Stimulated activated CD4-positive, alpha-beta T cell treated with anti-CD3 and anti-CD28 coated beads, TNF-alpha, amount 100 ng/mL, for 48 hours (primary cell): ENCODE measurements at places on chromosomes 5 and 9.

- DNase-seq, result no peak
Measured at GRCh38 chr5:38290028-38290653, 31.8 kb downstream of the EGFLAM start.

DNA sequence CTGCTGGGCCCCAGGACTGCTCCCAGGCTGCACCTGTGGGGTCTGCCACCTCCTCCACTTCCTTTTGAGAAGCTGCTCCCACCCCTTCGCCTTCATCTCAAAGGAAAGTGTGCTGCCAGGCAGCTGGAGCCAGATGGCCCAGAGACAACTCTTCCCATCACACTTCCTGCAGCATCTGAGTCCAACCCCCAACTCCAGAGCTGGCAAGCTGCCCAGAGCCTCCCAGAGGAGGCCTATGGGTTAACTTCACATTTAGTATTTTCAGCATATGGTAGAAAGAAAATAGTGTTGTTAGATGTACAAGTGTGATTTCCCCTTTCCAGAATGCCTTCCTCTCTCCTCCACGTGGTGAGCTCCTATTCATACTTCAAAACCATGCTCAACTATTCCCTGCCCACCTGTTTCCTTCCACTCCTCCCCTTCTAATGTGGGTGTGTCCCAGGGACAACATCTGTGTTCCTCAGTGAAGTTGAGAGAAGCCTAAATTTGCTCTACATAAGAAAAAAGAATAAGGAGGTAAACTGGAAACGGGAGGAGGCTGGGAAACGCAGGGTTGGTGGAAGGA, 38.6 kb upstream of the KCNMB1 start:
- no peak for DNase-seq

GRCh38 chr9:21788752-21789151, 13.7 kb upstream of the MTAP start:
- DNase-seq, result no peak

- DNase-seq, result no peak
Measured at GRCh38 chr9:13929013-13929412, 384.9 kb downstream of the NFIB start.

GRCh38 chr9:95225076-95225725, 92.3 kb downstream of the FANCC start:
- no peak for DNase-seq

- no peak for DNase-seq
Measured at GRCh38 chr9:110282018-110282738, 25.9 kb upstream of the TXN start.

- peak; percentile 57 for DNase-seq
Measured at GRCh38 chr5:180315762-180316212, 23.9 kb upstream of the MAPK9 start.

DNA sequence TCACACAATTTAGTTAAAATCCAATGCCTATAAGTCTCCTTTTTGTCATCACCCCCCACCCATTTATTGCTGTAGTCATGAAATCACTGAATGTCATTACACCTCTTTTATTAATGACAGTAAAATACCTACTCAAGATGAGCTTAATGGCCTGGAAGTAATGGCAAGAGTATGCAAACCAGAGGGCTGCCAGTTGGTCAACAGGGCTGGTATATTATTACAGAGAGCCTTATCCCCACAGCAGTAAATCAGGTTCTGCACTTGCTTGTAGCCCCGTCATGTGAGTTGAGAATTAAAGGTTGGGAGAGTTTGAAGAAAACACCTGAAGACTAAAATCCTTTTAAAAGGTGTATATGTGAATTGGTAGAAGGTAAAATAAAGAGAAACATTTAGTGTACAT, 372.4 kb downstream of the MAT2B start:
- no peak for DNase-seq

GRCh38 chr5:83636156-83636555, 84.5 kb downstream of the HAPLN1 start:
- no peak for DNase-seq

DNA sequence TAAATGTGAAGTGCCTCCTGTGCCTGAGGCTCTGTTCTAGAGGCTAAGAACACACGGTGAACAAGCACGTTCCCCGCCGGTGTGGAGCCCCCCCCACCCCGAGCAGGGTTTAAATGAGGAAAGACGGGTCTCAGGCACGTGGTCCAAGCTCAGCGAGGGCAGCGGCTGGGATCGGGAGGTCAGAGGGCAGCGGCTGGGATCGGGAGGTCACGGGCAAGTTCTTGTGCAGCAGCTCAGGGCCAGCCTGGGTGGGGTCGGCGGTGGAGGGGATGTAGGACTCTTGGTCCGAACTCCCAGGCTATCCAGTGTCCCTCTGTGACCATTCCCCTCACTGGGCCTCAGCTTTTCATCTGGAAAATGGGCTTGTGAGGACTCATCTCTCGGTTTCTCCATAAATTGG, 2.7 kb upstream of the GBGT1 start:
- DNase-seq, result no peak

GRCh38 chr5:32210151-32210550, 36.0 kb upstream of the GOLPH3 start:
- DNase-seq, result no peak

DNA sequence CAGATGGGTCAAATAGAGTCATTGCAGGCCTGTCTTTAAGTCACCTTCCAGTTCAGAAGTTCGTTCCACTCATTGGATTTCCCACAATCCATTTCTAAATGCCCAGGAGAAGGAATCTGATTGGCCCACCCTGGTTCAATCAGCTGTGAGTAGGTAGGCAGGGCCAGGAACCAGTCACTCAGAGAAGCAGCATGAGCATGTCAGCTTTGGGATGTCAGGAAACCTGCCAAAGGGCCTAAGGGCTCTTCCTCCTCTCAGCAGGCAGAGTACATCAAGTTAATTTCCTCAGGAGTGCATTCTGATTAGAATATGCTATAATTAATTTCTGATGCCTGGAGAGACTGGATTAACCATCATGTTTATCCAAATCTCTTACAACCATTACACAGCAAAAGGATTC, 412.9 kb upstream of the CCNH start:
- no peak for DNase-seq

DNA sequence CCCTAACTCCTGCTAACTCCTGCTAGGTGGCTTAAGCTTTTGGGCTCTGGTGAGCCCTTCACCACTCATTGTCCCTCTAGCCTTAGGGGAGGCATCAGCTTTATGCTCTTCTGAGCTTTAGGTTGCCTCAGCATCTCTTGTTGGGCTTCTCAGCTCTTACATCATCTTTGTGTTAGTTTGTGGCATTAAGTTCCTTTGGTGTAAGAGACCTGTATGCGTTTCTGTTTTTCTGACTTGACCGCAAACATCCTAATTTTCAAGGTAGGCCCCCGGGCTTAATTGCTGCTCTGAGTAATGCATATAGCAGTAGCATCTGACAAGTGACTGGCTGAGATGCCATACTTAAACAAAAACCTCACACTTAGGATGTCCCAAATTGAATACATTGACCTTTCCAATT, 287.8 kb upstream of the TUT7 start:
- DNase-seq, result no peak

GRCh38 chr9:71920456-71921189, 9.2 kb downstream of the C9orf85 start:
- DNase-seq, result no peak

DNA sequence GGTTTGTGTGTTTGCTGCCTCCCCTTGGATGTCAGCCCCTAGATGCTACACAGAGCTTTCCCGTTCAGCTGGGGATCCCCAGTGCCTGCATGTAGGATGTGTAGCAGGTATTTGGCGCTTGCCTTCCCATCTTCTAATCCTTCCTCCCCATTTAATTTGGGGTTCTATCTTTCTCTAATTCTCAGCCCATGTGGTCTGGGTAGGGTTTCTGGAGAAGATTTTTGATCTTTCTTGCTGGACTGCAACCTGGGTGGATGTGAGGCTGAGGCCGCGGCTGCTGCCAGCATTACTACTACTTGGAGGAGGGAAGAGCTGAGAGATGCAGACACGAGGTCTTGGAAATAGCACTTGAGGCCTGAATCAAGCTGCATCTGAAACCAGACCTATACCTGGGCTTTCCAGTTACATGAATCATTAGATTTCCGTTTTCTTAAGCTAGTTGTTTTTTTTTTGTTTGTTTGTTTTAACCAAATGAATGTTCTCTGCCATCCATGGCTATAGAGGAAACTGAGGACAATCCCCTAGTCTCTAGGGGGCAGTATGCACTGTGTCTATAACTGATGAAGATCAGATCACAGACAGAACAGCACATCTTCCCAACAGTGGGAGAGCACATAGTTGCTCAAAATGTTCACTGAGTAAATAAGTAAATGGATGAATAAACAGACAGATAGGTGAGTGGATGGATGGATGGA, 178.6 kb downstream of the FGF18 start:
- DNase-seq, result no peak

DNA sequence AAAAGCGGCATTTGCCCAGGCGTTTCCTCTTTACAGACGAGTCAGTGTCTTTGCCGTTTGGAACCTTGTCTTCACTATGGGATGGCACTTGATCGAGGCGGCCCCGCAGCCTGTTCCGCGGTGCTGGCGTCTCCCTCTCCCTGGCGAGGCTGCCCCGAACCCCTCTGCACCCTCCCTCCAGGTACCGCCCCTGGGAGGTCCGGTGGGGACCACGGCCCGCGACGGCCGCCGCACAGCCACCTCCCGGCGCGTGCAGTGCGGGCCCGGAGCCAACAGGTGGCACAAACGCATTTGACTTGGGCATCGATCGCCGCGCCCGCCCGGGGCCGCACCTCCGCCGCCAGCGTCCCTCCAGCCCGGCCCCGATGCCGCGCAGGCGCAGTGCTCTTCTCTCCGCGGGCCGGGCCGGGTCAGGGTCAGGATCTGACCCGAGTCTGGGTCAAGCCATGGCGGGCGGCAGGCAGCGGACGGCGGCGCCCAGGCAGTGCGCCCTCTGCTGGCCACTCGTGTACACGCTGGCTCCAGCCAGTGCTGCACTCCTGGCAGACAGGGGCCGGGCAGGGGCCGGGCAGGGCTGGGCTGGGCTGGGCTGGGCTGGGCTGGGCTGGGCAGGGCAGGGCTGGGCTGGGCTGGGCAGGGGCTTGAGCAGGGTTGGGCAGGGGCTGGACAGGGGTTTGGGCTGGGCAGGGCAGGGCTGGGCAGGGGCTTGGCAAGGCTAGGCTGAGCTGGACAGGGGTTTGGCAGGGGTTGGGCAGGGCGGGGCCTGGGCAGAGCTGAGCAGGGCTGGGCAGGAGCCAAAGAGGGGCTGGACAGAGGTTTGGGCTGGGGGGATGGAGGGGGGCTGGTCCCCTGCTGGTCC, 155.8 kb upstream of the IRX4 start:
- peak; percentile 23 for DNase-seq

DNA sequence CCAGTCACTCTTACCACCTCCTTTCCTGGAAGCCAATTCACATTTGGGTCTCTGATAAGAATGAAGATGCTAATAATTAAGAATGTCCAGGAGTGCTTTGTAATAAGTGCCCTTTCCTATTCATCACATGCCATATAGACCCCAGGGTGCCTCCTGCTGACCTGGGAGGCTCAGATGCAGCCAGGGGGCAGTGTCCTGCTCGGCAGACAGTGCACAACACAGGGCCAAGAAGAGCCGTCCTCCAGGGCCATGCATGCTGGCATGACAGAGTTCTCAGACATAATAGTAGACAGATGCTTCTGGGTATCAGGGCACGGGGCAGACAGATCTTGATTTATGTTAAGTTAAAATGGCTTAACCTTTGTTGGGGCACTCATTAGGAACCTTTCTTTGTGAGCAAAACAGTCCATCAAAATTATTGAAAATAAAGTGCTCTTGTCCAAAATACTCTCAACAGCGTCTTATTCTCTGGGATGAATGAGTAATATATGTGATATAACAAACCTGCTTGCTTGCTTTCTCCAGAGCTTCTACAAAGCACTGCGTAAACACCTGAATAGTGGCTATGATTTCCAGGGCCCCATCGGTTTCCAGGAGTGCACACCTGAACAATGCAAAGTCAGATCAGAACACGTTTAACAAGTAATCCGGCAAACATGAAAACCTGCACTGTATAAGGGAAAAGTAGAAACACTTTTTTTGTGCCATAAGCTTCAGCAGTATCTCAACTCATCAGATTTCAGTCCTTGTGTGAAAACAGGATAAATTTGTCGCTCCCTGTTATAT, 192.7 kb downstream of the FANCC start:
- DNase-seq, result no peak

DNA sequence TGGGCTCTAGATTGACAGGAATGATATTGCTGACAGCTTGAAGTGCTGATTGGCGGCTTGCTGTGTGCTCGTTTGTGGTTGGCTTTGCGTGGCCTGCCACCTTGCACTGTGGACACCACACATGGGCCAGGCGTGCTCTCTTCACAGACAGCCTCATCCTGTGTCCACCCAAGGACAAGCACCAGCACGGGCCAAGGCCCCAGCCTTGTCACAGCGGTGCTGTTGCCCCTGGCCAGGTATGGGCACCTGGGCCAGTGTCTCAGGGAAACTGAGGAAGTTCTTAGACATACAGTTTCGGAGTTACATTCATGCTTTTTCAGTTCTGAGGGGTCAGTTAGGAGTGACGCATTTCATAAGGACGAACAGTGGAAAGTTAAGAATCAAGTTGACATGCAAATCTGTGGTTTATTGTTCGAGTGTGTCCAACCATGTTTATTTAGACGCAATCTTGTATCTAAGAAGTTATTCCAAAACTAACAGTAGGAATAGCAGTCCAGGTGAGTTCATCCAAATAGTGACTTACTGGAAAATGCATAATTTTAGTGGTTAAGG, 125.9 kb downstream of the EHMT1 start:
- DNase-seq, result no peak

GRCh38 chr9:109418827-109419226, 79.3 kb downstream of the PTPN3 start:
- DNase-seq, result no peak

GRCh38 chr9:14706530-14707140, 13.4 kb upstream of the ZDHHC21 start:
- DNase-seq, result no peak

DNA sequence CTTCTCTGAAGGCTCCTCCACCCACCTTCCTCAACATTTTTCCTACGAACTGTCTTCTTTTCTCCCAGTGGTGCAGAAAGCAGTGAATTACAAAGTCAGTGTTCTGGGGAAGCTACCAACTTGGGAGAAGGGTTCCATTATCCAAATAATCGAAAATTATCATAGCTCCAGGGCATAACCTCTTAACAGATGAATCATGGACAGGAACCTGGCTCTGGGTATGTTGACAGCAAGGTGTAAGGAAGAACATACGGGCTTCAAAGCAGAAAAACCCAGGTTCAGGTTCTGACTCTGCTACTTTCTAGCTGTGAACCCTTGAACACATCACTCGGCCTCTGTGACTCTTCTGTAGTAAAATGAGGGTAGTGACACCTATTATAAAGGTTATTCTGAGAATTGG, 351.3 kb downstream of the ENC1 start:
- no peak for DNase-seq

GRCh38 chr5:133241179-133242092, 189.6 kb downstream of the HSPA4 start:
- DNase-seq, result no peak

GRCh38 chr9:93942161-93942560, 13.0 kb downstream of the BARX1 start:
- DNase-seq, result no peak
